ENCODE measurements at places on chromosomes 4 and X.

- no peak for DNase-seq
Observed at GRCh38 chr4:7524064-7524682, 89.4 kb upstream of the PSAPL1 start.

DNA sequence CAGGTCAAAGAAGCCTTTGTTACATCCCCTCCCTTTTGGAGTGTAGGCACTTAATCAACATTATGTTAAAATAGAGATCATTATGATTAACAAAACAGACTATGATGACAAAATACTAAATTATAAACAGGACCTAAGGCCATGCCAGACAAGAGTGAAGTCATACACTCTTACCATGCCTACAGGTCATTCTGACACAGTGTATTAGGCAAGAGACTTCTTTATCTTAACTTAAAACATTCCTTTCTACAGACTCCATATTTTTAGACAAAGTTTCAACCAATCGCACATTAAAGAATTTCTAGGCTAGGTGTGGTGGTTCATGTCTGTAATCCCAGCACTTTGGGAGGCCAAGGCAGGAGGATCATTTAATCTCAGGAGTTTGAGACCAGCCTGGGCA, 128.6 kb upstream of the SLC34A2 start:
- DNase-seq = no peak

DNA sequence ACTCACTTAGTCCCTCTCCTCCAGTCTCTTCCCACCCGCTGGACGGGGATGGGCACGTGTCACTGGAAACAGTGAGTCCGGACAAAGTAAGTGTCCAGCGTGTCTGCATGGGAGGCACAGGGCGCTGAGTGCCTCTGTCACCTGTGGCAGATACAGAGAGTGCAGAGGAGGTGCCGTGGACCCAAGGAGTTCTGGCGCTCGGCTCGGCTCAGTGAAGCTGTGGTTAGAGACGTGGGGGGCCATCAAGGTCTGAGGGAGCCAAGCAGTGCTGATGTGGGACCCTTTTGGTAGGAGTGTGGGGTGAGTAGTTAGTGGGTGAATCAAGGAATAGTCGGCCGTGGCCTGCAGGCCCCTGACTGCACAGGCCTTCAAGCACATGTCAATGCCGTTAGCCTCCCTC, 40.1 kb upstream of the MSANTD1 start:
- DNase-seq = no peak

GRCh38 chr4:1770245-1770644, 22.8 kb upstream of the FGFR3 start:
- DNase-seq = no peak

GRCh38 chr4:98430708-98431403, 169.7 kb downstream of the RAP1GDS1 start:
- DNase-seq = no peak

DNA sequence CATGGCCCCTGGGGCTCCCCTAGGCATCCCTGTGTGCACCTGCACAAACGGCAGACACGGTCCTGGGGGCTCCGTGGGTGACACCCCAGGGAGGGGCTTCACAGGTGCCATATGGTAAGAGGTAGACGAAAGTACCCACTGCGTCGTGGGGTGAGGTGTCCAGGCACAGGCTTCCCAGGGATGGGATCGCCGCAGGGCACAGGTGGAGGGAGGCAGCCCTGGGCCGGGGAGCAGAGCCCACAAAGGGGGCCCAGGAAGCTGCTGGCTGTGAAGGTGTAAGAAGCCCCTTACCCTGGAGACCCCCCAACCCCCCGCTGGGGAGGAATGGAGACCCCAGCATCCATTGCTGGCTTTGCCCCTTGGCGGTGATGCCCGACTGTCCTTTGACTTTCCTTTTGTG, 10.9 kb downstream of the SH3TC1 start:
- no peak for DNase-seq

DNA sequence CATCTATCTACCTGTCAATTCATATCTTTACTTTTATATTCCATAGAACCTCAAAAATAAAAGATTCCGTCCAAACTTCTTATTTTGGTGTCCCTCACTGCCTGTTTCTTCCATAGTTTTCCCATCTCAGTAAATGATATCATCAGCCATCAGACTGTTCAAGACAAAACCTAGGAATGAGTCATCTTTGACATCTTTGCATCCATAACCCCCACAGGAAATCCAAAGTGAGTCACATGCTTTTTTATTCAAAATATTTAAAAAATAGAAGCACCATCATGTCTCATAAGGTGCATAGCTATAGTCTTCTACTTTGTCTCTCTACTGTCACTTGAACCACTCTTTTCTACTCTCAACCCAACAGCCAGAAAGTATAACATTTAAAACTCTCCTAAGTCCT, 29.9 kb upstream of the CXXC4 start:
- DNase-seq = no peak

DNA sequence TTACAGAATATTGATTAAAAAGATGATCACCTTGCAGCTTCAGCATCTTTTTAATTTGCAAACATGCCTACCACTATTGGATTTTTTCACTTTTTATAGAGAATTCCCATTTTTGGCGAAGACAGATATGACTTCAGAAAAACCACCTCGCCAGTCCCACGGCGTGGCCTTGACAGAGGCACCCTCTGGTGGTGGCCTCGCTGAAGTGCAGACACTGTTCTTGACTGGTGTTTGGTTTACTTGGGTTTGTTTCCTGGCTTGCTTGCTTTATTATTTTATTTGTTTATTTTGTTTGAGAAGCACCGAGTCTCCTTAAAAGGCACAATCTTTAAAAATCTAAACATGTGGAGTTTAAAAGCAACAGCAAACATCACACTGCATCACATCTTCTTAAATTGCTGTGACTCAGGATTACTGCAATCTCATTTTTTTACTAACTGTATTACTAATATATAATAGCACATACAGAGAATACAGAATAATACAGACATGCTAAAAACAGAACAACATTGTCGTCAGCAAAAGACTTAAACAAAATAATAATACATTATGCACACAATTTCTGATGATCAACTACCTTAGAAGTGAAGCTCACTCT, 13.1 kb upstream of the AMTN start:
- DNase-seq = no peak

DNA sequence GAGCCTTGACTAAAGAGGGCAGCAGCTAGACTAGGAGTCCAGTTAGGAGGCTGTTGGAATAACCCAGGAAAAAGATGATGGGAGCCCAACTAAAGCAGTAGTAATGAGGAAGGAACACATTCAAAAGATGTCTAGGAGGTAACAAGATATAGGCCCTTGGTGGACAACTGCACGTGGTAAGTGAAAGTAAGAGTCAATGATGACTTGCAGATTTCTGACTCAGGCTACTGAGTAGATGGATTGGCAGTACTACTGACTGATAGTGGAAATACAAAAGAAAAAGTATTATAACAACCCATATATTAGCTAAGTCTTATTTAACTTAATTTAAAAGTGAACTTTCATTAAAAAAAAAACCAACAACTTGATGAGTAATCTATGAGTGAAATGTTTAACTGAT, 74.0 kb downstream of the PAK3 start:
- DNase-seq = no peak

DNA sequence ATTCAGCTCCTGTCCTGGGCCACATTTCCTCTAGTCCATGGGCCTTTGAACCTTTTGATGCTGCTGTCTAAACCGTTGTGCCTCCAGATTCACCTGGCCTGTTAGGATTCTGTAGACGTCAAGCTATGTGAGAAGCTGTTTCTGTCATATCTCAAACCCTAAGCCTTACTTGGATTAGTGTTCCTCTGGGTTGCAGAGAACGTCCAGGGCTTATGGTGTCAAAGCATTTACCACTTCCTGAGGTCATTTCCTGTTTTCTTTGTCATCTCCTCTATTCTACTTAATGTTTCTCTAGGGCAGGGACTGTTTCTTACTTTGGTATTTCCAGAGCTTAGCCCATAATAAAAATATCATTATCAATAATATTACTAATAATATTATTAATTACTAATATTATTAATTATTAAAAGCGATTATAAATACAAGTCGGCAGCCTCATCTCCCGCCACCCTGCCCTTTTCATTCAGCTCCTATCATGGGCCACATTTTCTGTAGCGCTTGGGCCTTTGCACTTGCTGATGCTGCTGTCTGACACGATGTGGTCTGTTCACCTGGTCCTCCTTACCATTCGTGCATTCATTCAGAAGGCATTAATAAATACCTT, 19.1 kb downstream of the PRIMPOL start:
- no peak for DNase-seq

DNA sequence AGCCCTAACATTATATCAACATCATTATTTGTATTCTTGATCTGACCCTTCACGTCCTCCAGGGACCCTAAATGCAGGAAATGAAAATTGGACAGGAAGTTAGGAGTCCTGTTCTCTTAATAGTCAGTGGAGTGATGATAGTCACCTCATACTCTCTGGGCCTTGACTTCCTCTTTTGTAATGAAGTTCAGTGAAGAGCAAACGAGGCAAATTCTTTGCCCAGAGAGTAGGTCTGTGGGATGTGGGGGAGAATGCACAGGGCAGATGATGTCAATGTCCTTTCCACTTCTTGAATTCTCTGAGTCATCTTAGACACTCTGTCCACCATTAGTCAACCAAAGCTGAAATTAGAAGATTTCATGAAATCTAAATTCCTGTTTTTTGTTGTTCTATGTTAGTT, 17.1 kb upstream of the GPRIN3 start:
- DNase-seq = no peak

GRCh38 chr4:16448241-16448840, 222.1 kb upstream of the TAPT1 start:
- no peak for DNase-seq

- no peak for DNase-seq
Observed at GRCh38 chr4:133245226-133245625, 96.1 kb downstream of the PCDH10 start.

DNA sequence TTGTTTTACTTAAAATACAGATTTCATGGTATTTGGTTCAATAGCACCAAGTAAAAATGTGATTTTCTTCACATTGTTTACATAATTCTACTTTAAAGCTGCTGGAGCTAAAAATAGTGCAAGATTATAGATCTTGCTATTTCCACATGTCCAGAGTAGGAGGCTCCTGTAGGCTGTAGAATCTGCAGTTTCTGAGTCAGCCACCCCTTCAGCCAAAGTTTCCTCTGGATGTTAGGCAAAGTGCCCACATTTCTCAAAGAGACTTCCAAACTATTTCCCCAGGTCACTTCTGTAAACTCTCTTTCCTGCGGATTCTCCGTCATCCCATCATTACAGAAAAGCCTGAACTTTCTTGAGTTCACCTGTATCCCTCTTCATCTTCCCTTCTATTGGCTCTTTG, 342.5 kb upstream of the FSTL5 start:
- DNase-seq = no peak

DNA sequence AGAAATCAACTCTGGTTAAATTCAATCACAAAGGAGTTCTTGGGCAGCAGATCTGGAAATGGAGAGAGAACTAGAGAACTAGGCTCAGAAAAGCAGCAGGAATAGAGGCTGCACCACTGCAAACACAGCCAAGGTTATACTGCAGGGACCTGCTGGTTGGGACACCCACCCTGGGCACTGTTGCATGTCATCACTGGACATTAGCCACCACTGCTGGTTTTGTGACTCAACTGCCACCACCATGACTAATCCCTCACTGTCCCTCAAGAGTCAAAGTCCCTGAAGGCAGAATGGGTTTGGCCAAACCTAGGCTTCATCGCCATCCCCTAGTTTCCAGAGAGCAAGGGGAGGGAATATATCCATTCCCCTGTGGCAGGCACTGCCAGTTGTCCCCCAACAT, 38.1 kb upstream of the IRAK1 start:
- DNase-seq = no peak

GRCh38 chr4:7424553-7425111, 10.1 kb downstream of the PSAPL1 start:
- DNase-seq = peak; percentile 34

- DNase-seq = no peak
Observed at GRCh38 chr4:149296084-149296483, 519.6 kb downstream of the IQCM start.
